ENCODE measurements at places on chromosomes 1 and 21.

GRCh38 chr1:178174539-178174938, 80.6 kb downstream of the RASAL2 start:
- no peak for DNase-seq

DNA sequence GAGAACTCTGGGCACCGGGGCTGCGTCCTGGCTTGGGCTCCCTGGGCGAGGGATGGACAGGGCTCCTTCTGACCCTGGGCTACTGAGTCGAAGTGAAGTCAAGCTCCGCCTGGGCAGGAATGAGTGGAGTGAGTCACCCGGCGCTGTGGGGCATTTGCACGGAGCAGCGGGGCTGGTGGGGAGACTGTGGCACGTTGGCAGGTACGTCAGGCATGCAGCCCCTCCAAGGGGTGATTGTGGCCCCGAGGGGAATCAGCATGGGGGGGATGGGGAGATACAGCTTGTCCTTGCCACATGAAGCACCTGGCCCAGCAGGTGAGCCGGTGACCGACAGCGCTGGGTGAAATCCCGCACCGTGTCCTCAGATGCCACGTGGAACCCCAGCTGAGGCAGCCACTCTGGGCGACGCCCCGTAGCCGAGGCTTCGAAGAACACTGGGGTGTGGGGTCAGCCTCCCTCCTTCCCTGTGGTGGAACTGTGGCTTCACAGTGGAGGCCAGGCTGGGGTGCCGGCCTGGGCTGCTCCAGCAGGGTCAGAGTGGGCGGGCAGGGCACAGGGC, 62.3 kb downstream of the COL18A1 start:
- DNase-seq, result no peak

DNA sequence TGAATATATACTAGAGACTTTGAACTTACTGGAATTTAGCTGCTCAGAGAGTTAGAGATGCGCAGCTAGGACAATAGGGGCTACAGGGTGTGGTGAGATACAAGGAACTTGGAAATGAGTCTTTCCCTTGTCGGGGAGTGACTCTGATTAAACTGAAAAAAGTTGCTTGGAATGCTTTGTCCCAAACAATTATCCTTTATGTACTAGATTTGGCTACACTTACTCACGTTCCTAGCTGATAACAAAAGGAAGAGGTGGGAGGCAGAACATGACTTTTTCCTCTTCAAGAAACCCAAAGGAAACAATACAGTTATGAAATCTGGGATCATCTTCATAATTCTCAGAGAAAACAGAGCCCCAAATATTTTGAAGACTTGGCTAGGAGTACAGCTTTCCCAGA, 6.9 kb upstream of the CGN start:
- DNase-seq, result no peak

DNA sequence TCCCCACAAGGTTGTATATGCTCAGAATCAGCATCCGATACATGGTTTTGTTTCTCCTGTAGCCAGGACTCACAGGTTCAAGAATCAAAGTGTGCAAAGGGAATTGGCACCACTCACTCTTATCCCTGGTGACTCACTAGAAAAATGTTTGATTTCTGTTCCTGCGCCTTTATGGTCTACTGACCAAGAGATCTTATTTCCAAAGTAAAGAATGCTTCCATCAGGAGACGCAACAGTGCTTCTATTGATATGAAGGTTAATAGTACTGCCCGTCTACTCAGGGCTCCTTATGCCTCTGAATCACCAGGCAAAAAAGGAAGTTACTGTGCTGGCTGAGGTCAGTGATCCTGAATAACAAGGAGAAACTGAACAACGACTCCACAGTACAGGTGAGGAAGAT, 1392.0 kb upstream of the PRMT6 start:
- no peak for DNase-seq

- no peak for DNase-seq
Observed at GRCh38 chr1:227916655-227917054, 31.1 kb downstream of the WNT9A start.

GRCh38 chr1:107273515-107273914, 132.7 kb downstream of the NTNG1 start:
- no peak for DNase-seq

DNA sequence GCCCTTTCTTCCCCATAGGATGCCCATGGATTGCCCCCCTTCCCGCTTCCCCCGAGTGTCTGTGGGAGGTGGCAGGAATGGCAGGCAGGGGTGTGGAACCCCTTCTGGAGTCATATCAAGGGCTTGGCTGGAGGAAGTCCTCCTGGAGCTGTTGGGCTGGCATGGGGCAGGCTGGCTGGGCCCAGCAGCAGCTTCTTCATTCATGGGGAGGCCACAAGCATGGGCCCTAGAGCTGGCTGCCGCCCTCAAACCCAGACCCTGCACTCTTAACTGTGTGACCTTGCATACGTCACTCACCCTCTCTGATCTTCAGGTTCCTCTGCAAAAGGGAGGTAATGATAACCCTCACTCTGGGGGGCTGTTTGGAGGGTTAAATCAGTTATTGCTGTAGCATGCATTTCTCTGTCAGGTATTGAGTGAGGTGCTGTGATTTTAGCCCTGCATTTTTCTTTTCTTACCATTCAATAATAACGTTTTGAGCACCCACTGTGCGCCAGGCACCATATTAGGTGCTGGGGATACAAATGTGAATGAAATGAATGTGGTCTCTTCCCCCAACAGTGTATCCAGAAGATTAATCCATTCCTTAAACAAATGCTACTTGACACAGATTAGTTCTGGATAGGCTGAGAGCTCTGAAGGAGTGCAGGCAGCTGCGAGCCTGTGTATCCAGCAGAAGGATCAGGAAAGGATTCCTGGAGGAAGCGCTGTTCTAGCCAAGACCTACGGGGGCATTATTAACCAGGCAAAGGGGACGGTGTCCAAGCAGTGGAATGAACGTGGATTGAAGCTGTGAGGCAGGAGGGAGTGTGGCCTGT, 9.3 kb downstream of the PCSK9 start:
- no peak for DNase-seq

DNA sequence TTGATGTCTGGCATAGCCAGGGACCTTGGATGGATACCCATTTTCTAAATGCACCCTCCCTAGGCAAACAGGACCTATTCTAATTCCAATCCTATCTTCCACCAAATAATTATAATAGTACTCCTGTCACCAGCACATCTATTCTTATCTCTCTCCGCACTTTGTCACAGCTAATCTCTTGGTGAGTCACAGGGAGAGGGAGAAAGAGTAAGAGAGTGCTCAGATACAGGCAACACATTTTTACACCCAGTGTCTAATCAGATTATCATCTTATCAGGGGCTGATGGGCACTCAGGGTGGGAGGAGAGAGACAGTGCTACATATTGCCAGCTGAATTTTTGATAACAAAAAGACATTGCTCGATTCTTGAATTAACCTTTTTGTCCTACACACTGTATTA, 275.0 kb upstream of the BEND5 start:
- no peak for DNase-seq

- DNase-seq, result no peak
Observed at GRCh38 chr1:219085082-219085481, 88.6 kb upstream of the LYPLAL1 start.

DNA sequence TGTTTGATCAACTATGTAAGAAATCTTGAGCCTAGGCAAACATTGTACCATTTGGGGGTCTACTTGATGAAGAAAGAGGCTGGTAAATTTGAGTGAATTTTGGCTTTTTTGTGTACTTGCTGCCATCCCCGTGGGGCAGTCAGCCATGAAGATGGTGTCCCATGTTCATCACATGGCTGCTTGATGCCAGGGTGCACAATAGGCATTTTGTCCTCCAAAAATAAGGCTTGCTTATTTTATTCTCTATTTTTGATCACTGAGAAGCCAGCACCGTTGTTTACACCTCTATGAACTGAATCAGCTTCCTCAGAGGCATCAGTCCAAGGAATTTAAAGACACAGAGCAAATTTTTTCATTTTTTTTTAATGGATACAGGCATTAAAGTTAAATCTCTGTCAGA, 1195.7 kb downstream of the AMY1C start:
- no peak for DNase-seq

DNA sequence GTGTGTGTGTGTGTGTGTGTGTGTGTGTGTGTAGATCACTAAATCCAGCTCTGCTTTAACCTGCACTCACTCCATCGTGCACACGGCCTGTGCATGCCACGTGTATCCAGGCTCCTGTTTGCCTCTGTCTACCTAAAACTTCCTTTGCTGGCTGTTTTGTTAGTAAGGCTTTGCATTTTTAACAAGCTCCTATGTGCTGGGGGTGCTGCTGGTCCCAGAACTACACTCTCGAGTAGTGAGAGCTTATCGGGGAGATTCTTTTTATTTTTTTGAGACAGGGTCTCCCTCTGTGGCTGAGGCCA, 596 bp upstream of the TCEA3 start:
- no peak for DNase-seq

- DNase-seq, result no peak
Observed at GRCh38 chr21:17495680-17496079, 17.2 kb upstream of the CXADR start.

GRCh38 chr1:37290718-37291117, 183.7 kb upstream of the ZC3H12A start:
- no peak for DNase-seq

DNA sequence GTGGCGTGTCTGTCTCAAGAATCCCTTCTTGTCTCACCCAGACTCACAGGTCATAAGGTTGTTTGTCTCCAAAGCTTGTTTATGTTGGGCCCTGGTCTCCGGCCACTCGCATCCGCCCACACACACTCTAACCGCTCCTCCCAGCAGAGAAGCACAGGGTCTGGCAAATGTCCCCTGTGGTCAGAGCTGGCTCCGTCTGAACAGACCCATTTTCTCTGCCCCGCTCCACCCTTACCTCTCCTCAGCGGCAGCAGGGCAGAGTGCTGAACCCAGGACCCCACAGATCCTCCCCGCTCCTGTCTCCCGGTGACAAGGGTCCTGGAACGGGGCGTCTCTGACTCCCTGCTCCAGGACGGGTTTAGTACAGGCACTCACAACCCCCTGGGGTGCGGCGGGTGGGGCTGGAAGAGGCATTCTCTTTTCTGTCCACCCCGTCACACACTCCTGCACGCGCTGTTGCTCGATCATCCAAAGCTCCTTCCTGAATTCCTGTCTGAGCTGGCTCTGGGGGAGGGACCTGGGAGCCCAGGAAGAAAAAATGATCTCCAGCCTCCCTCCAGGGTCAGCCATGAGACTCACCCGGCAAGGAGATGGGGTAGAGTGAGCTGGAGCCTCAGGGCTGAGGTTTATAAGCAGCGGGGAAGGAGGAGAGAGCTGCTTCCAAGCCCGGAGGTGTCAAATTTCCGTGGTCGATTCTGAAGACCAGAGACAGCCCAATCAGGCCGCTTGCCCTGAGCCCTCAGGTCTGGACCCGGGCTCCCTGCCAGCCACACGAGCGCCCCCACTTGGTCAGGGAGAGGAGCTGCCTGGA, at the start of gene S100A13:
S100A13 (minus strand) TSS at position 602 of the 811 bp plus-strand sequence. CDS start 1,033 bp downstream, outside the sequence.
- DNase-seq, result peak; percentile 69

DNA sequence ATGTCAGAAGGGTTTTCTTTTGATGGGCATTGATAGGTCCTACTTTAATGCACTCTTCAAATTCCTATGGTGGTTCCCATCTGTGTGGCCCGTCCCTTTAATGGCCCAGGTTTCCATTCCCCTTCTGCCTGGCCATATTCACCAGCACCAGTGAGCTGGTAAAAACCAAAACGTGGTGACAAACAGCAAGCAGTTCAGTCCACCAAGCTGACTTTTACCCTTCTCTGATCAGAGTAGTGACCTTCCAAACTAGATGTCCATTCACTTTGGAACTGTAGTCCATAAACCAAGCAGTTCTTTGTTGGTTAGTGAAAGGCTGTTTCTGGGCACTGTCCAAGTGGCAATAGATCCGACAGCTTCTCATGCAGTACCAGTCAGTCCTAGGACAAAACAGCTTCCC, 60.5 kb downstream of the SMYD2 start:
- DNase-seq, result no peak

GRCh38 chr1:155844860-155845421, 12.1 kb downstream of the GON4L start:
- no peak for DNase-seq

DNA sequence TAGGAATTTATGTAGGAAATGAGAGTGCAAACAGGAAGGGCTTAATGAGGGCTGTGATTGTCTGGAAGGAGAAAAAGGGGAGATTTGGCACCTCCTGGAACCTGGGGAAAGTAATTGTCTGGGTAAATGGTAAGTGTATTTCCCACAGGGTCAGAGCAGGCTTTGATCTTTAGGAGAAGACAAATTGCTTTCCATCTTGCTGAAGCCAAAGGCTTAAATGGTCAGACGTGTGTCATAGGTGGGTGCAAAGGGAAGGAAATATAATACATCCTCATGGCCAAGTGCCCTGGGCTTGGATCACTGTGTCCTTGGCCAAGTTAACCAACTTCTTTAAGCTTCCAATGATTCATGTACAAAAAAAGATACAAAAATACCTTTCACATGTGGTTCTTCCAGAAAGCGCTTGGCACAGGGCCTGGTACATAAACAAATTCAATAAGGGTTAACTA, 1.3 kb upstream of the DUSP23 start:
- DNase-seq, result no peak

DNA sequence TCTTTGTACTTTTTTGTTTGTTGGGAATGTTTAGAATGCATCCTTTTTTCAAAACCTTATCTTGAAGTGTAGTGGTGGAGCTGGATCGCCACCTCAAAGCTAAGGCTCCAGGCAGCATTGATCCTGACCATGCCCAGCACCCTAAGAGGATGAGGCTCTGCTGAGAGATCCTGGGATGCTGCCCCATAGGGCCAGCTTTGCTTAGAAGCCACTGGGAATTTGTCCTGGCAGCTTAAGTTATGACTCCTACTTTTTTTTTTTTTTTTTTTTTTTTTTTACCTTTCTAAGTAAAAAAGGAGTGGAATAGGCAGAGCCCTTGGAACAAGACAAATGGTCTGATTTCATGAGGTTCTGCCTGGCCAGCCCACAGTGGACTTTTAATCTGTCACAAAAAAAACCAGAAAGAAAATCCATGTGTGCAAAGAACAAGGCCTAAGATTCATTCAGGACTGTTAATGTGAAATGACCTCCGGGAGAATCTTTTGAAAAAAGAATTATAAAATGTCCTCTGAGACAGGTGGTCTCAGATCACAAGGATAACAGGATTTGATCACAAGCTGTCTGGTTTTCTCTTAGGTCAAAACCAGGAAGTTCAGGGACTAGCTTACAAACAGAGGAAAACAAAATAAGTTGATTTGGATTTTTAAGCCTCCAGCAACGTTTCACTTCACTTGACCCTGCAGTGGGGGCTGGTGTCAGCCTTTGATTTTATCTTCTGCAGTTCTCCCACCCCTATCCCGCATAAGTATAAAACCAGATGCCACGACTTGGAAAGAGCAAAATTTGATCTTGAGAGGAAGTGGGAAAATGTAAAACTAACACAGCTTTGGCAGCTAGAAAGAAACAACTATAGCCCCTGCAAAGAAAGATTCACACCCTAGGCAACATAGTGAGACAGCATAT, 25.9 kb upstream of the RAP1A start:
- DNase-seq, result no peak

- no peak for DNase-seq
Observed at GRCh38 chr1:82848043-82848442, 1047.3 kb downstream of the ADGRL2 start.
